ENCODE measurements at places on chromosomes 7 and 10.

GRCh38 chr7:240887-241421 is 48.6 kb downstream of the FAM20C start:
- no peak for DNase-seq

DNA sequence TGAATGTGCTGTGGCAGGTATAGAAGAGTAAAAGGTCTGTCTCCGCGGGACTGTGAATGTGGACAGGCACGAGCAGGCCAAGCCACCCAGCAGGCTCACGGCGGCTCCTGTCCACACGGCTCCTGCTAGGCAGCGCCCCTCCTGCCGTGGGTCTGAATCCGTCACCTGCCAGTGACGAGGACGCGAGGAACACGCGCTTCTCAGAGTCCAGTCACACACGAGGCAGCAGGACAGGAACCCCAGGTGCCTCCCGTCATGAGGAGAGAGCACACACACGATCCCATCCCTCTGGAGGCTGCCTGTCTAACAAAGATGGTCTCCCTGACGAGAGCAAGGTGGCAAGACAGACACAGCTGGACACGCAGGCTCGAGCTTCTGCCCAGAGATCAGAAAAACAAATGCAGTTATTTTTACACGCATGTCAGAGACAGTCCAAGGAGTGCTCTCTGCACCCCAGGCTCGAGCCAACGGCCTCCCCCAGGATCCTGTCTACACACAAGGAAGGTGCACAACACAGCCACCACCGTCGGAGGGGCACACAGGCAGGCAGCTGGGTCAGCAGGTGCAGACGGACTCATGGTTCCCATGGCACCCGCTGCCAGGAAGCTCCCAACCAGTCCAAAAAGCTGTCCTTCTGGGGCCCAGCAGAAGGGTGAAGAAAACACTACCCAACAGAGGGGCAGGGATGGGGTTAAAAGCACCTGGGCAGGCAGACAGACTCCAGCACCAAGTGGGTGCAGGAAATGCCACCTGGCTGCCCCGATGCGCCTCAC is 103.2 kb downstream of the MAD1L1 start:
- no peak for DNase-seq

DNA sequence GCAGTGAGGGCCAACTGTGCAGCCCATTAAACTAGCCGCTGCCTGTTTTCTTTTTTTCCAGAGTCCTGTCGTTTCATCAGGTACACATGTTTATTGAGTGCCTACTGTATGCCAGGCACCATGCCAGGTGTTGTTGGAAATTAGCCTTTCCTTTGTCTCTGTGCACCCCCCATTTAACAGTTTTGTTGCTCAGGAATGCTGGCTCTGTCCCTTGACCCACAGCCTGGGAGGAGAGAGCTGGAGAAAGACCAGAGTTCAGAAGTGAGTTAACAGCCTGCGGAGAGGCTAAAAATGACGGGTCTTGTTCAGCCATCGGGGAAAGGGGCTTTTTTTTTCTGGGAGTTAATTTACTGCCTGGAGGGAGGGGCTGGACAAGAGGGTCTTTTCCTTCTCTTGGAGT is 1.3 kb downstream of the LRMDA start:
- no peak for DNase-seq

DNA sequence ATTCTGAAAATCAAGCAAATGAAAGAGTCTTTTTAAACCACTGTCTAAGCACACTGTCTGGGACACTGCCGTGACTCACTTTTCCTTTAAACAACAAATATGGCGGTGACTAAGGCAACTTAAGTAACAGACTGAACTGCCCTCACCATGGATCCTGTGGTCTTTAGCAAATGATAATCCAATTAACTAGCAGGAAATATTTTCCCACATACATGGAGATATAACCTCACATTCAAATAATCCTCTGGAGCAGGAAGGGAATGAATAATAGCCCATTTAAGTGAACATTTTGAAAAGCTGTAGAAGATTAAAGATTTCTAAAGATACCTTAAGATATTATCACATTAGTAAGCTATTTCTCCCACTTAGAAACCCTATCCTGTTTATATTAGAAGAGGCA is 40.3 kb upstream of the LRRC17 start:
- DNase-seq: no peak

DNA sequence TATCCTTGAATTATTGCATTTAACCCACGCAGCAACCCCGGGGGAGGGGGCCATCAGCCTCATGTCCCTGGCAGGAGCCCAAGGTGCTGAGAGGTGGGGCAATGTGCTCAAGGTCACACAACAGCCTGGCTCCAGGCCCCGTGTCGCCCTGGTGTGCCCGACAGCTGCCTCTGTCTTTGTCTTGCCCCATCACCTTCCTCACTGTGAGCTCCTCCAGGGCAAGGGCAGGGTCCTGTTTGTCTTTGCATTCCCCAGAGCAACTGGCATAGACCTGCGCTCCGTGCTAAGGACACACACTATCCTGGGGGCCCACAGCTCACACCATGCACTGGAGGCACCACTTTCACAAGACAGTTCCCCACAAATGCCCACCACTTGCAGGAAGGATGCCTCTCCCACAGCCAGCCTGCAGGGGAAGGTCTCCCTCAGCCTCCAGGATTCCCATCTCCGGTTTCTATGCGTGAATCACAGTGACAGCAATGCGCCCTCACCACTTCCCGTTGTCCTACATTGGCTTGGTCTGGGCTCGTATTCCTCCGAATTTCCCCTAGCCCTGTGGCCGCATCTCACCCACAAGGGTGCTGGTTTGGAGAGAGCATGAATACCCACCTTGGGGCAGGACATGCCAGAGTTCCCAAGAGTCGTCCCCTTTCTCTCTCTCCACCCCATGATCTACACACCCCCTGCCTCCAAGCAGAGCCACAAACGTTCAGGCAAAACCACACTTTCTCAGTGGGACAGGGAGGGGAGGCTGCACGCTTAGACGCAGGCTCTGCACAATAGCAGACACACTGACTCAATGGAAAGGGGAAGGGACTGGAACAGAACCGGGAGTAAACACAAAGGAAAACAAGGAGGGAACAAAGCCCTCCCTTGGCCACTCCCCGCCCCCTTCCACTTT is 10.3 kb downstream of the ITPRIP start:
- DNase-seq: no peak

GRCh38 chr7:79741684-79742083 is 288.2 kb upstream of the MAGI2 start:
- DNase-seq: no peak

GRCh38 chr7:110375068-110375467 is 715.9 kb upstream of the LRRN3 start:
- no peak for DNase-seq

DNA sequence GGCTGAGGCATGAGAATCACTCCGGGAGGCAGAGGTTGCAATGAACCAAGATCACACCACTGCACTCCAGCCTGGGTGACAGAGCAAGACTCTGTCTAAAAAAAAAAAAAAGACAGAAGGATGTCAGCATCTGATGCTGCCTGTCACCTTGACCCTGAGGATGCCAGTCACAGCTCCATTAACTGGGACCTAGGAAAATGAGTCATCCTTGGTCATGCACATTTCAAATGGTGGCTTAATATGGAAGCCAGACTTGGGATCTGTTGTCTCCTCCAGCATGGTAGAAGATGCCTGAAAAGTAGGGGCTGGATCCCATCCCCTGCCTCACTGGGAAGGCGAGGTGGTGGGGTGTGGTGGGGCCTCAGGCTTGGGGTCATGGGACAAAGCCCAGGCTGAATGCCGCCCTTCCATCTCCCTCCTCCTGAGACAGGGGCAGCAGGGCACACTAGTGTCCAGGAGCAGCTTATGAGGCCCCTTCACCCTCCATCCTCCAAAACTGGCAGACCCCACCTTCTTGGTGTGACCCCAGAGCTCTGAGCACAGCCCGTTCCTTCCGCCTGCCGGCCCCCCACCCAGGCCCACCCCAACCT is 1.3 kb downstream of the NOS3 start:
- DNase-seq: no peak

- DNase-seq: no peak
These were observed 1136.4 kb downstream of the TYW1 start for GRCh38 chr7:68133045-68133444.

DNA sequence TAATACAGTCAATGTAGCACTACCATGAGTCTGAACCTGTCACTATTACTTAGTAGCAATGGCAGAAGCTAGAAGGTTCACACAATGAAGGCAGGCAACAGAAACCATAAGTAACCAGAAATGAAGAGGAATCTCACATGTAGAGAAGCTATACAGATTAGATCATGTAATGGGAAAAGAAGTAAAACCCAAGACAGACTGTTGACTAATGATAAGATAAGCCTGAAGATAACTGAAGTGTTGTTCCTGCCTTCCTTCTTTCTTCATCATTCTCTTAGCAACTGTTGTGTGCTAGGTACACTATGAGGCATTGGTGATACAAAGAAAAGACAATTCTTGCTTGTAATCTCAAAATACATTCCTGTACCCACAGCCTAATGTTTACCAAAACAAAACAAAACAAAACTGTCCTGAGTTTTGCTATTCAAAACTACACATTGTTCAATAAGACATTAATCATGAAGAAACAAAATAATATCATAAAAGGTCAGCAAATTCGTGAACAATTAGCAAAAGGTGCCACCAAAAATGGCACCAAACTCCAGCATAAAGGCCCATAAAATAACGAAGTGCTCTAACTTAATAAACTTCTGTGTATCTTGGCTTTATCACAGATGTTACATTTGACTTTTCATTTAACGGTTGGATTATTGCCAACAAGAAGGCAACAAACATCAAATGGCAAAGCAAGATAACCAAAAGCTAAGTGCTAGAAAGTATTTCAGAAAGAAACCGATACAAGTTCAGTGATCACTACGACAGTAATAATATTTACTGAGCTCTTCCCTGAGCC is 27.1 kb downstream of the ZNF800 start:
- DNase-seq: no peak

DNA sequence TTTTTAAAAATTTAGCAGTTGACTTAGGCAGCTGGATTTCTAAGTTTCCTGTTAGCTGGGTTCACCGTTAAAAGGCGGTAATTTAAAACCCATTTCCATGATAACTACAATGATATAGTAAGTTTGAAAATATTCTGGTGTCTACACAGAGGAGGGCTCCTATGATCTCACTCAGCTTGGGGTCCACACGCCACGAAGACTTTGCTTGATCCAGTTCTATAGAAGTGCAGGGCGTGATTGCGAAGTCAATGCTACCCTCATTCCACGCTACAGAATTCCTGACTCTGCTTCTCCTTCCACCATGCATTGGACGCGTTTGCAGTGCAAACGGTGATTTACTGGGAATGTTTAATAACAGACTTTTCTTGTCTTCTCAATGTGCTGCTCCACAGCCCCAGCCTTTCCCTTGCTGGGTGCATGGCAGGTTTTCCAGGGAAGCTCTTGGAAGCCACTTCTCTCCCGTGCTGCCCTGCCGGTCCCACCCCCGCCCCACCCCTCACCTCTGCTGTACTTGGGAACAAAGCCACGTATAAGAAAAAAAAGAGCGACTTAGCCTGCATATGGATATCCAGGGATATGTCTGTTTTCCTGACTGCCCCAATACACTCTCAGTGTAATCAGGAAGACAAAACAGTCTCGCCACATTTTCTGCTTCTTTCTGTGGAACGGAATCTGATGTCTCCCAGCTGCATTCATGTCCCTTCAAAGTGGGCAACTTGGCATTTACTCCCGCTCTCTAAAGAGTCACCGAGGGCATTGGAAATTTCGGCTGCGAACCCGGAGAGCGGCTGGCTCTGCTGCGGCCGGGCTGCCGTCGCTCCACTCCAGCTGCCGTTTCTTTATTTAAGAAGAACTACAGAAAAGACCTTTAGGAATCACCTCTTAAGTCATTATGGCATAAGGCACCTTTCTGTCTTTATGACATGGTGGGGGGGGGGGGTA is 434.4 kb upstream of the MGMT start:
- no peak for DNase-seq

DNA sequence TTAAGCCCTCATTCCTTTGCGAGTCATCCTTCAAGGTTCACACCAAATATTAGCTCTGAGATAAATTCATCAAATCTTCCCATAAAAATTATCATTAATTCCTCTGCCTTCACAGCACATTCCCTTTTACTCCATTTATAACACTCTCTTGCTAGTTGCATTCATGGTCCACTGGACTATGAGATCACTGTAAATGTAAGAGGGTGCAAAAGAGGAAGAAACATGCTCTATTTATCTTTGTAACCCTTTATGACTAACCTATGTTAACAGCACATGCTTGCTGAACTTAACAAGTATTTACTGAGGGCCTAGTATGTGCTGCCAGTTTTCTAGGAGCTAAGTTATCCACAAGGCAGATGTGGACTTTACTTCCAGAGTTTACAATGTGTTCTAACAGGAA is 86.7 kb upstream of the TMEM168 start:
- no peak for DNase-seq

DNA sequence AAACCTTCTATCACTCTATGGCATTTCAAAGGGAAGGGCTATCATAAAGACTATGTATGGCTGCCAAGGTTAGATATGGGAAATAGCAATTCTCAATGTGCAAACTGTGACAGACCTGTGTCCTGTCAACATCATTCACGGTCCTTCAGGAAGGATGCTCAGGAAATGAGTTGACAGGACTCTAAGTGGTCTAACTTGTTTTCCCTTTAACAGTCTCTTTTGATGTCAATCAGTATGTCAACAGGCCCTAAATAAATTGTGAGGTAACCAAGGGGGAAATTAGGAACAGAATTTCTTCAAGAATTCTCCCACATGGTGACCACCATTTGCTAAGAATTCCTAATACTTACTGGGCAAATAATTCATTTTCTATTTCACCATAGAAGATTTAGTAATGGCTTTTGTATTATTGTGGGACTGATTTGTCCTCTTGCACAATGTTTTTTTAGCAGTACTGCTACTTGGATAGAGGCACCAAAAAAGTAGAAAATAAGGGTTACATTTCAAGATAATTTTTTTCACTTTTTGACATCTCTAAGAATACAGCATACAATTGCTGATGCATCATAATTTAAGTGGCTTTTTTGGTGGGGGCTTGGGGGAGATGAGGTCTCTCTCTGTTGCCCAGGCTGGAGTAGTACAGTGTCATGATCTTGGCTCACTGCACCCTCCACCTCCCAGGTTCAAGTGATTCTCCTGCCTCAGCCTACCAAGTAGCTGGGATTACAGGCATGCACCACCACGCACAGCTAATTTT is 275.8 kb downstream of the CACNA2D1 start:
- no peak for DNase-seq

- DNase-seq: no peak
These were observed 76.9 kb upstream of the CAV2 start for GRCh38 chr7:116422683-116423082.

DNA sequence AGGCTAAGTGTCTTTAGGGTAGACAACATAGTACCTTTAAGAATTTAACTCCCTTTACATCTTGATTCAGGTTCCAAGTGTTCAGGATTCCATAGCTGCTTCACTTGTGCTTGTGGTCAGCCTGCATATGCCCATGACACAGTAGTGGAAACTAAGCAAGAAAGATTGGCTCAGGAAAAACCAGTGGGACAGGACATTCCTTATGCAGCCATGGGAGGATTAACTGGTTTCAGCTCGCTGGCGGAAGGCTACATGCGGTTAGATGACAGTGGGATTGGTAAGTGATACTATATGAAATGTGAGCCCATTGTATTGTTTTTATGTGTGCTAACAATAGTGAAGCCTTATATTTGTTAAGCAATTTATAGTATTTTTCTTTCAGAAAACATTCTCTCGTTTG is 11.3 kb downstream of the FAM221A start:
- no peak for DNase-seq

- DNase-seq: no peak
These were observed 189.6 kb upstream of the INHBA start for GRCh38 chr7:41892356-41893100.

Data from stimulated activated CD8-positive, alpha-beta memory T cell treated with anti-CD3 and anti-CD28 coated beads, Interleukin-7, amount 100 ng/mL, for 24 hours (primary cell).